ENCODE measurements at places on chromosomes 4 and X.

DNA sequence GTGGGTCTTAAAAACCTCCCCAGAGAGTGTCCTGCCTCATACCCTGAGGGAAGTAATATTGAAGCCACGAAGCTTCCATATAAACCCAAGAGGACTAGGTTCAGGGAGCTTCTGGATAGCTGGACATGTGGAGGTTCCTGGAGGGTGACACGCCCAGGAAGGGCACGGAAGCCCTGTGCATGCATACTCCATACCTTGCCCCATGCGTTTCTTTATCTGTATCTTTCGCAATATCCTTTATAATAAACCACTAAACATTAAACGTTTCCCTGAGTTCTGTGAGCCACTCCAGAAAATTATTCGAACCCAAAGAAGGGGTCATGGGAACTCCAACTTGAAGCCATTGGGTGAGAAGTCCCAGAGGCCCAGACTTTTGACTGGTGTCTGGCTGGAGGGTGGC is 45.7 kb upstream of the HPF1 start:
- no peak for DNase-seq

DNA sequence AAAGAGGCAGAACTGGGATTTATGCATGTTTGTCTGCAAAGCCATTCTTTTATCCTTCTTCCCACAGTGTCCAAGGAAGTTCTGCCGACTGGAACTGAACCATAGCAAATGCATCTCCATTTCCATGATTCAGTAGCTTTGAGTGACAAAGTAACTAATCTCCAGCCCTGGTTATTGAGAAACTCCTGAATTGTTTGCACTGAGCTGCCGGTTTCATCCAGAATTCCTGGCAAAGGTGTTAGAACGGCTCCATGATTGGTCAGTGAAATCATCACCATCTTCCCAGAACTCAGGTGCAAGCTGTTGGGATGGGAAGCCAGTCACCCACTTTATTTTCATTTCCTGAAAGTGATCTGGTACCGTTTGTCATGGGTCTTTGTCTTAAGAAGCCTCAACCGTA is 47.0 kb upstream of the SLC34A2 start:
- no peak for DNase-seq

DNA sequence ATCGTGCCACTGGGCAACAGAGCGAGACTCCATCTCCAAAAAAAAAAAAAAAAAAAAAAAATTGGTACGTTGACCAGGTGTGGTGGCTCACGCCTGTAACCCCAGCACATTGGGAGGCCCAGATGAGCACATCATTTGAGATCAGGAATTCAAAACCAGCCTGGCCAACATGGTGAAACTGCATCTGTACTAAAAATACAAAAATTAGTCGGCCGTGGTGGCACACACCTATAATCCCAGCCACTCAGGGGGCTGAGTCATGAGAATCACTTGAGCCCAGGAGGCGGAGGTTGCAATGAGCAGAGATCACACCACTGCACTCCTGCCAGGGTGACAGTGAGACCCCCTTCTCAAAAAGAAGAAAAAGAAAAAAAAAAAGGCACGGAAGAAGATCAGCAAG is 24.5 kb downstream of the RBMX start:
- no peak for DNase-seq

DNA sequence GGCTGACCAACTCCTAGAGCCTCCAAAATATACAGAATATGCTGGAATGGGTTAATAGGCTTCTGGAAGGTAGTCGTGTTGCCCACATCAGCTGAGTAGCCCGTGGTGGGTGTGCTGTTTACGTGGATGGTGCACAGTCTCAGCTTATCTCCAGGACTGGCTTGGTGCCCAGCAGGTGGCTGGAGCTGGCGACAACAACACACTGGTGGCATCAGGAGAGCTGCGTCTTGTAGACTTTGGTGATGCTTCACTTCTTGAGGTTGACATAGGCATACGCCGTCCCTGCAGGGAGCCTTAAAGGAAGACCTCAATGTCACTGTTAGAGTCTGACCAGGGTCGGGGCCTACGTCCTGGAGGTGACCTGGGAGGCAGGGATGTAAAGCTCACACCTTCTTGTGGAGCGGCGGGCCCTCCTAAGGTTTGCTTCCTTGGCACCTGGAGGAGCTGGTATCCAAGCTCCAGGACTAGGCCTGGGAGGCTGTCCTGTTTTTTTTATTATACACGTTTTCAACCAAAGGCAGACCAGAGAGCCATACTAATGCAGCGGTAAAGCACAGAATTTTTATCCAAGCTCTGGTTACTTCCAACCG is 26.5 kb upstream of the RBMX start:
- no peak for DNase-seq

- DNase-seq: no peak
Observed at GRCh38 chrX:66024570-66024969, 15.3 kb downstream of the VSIG4 start.

DNA sequence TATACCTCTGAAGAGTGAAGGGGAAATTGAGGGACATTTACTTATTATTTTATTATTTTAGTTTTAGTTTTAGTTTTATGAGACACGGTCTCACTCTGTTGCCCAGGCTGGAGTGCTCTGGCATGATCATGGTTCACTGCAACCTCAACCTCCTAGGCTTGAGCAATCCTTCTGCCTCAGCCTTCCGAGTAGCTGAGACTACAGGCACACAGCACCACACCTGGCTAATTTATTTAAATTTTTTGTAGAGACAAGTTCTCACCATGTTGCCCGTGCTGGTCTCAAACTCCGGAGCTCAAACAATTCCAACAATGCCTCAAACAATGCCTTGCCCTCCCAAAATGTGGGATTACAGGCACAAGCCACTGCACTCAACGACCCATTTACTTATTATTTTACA is 68.4 kb upstream of the BMP2K start:
- no peak for DNase-seq

- no peak for DNase-seq
Observed at GRCh38 chr4:60682901-60683300, 517.2 kb upstream of the ADGRL3 start.

GRCh38 chr4:74755486-74755885 is 38.8 kb downstream of the BTC start:
- no peak for DNase-seq

DNA sequence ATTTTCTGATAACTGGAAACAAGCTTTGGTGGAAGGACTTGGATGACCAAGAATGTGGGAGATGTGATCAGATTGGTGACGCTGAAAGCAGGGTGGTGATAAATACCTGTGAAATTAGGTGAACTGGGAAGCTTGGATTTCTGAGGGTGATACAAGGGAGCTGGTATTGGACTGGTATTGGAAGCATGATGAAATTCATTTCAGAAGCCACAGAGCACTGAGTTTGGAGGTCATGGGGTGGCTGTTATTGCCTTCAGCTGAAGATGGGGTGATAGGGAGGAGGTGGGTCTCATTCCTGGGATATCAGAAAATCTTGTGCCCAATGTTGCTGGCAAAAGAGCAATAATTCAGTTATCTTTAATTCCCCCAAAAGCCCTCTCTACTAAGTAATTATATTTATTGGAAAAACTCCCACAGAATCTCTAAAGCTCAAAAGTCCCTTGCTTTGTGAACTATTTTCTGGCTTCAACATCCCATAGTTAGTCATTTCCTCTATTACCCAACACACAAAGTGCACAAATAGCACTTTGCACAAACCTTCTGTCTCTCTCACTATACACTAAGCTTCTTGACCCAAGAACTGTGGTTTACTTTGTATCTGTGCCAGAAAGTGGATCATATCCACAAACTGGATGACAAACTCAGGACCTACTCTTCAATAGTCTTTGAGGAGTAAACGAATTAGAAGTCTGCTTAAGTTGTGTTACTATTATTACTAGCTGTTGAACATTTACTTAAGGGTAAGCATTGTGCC is 23.1 kb upstream of the CAMK2D start:
- no peak for DNase-seq

DNA sequence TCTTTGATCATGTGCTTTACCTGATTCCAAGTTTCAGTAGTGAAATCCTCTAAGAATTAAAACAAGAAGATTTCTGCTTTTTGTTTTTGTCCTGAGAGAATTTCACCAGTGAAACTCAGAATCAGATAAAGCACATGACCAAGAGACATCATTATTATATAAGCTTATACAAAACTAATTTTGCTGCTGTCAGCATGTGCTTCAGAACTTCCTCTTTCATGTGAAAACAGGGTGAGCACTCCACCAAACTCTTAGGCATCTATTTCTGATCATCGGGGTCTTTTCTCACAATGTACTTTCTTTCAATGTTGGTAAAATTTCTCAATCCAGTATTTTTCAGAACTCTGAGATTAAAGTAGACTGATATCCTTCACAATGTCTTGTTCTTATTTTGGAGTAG is 152.1 kb downstream of the SLC39A8 start:
- DNase-seq: no peak

DNA sequence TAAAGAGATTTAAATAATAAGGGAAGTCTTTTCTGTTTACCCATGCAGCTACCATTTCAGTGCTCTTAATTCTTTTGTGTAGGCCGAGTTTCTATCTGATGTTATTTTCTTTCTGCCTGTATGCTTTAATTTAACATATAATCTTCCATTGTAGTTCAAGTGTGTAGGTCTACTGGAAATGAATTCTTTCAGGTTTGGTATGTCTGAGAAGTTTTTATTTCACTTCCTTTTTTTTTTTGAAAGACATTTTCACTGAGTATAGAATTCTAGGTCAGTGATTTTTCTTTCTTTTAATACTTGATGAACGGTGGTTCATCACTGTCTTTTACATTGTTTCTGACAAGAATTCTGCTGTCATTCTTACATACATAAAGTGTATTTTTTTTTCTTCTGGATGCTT is 42.1 kb downstream of the VAMP7 start:
- no peak for DNase-seq

DNA sequence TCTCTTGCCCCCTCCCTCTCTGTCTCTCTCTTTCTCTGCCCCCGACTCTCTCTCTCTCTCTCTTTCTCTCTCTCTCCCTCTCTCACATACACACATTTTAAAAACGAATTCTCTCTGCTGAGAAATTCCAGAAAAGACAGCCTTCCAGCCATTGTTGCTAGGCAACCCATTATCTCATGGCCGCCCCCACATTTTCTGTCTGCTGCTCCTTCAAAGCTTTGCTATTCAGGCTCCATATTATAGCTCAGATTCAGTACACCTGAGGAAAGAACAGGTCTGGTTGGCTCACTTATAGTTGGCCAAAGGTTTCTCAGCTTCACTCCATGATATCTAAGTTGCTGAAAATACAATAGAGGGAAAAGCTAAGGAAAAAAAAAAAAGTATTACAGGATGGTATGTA is 174.4 kb upstream of the RADX start:
- DNase-seq: no peak

All from CD4-positive, alpha-beta T cell treated with Interleukin-4 for 1 hour (primary cell).